Left ventricle myocardium superior (tissue), 1 donor: ENCODE measurements at places on chromosomes 6 and 20.

DNA sequence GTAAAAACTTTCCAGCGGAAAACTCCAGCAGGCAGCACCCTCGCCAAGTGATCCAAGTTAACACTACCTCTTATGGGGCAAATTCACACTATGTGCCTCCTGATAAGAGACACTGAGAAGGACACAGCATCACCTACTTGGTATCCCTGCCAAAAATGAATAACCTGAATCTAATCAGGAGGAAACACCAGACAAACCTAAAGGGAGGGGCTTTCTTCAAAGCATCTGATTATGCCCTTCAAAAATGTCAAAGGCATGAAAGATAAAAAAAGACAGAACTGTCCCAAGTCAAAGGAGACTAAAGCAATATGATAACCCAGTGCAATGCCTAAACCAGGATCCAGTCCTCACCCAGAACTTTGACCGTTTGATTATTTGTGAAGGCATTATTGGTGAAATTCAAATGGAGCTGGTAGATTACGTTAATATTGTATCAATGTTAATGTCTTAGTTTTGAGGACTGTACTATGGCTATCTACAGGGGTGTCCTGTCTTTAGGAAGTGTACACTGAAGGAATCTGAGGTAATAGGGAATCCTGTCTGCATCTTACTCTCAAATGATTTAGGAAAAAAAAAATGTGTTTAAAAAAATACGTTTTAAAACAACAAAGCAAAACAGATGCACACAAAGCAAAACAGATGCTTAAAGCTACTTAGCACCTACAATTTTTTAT lies 8.3 kb downstream of the TBC1D7 start:
- no peak for DNase-seq

- DNase-seq: no peak
Measured at GRCh38 chr6:168047841-168048723, 30.9 kb downstream of the FRMD1 start.

DNA sequence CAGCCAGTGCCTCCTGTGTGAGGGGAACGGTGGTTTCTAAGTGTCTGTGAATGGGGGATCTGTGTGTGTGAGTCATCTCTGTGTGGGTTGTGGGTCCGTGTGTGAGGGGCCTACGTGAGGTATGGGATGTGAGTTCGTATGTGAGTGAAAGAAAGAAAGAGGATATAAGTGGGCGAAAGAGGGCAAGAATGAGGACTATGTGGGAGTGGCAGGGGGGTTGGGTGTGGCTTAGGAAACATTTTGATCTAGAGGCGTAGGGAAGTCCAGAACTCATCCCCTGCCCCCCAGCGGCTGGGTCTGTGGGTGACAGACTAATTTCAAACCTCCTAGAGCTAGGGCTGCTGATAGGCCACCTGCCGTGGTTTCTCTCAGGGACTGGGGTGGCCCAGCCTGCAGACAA lies 35.5 kb downstream of the DHX35 start:
- no peak for DNase-seq

DNA sequence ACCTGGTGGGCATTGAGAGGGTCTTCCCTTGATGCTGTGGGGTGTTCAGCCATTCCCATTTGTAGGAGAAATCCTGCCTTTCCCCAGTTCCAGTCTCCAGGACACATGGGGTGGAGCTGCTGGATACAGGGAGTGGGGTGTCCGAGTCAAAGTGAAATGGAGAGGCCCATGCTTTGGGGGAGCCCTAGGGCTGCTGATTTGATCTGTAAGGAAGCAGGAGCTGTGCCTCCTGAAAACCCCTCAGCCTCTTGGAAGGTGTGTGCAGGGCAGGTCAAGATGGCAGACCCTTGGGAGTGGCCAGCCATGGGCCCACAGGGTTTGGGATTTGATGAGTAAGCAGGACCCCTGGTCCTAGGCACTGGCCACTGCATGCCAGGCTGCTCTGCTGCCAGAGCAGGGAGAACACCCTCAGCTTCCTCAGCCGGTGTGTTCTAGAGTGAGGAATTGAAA lies 82.0 kb downstream of the SERAC1 start:
- no peak for DNase-seq

- no peak for DNase-seq
Measured at GRCh38 chr6:97231911-97232310, 51.1 kb downstream of the MMS22L start.

DNA sequence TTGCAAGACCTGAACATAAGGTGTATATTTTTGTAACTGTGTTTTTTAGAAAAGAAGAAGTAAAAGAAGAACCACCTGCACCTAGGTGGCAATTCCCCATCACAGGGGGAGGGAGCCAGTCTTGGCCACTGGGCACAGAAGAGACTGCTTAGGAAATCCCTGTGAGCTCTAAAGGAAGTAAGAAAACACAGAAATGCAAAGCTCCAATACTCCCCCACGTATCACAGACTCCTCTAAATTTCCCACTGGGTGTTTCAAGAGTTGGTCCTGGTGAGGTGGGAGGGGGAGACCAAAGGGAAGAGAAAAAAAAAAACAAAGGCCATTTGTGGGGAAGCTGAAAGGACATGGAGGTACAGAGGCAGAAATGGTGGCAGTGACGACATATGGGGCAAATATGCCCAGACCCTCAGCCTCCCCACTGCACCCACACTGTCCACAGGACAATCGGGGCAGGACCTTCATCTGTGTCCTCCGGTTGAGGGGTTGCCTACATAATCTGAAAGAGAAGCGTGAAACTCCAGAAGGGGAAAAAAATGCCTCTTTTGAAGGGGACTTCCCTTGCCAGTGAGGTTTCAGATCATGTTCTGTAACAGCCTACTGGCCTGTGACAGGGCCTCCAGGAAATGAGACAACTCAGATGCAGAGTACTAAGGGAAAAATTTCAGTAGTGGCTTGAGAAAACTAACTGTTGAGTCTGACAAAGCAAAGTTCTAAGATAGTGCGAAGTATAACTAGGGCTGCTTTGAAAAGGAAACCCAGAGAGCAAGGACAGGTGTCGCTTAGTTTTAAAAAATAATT lies 226.2 kb upstream of the MARCKS start:
- DNase-seq: no peak

GRCh38 chr6:33276581-33276863 lies 401 bp upstream of the B3GALT4 start:
- no peak for DNase-seq

DNA sequence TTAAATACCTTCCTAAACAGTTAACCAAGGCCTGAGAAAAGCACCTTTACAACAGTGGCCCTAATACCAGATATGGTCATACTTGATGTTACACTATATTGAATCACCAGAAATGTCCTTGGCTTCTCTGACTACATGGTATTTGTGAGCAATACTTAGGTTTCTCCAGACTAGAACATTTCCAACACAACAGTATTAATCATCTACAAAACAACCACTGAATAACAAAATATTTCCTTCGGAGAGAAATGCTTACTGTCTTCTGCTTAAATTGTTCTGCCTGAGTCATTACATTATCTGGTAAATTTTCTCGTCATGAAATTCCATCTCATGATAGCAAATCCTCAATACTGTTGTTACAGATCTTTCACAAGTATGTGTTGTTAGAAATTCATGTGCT lies 252.9 kb upstream of the RUNX2 start:
- DNase-seq: no peak

GRCh38 chr20:47944682-47945081 lies 159.4 kb upstream of the SULF2 start:
- no peak for DNase-seq

- no peak for DNase-seq
Measured at GRCh38 chr6:1708122-1708521, 98.4 kb downstream of the FOXC1 start.

- DNase-seq: no peak
Measured at GRCh38 chr6:165744555-165745228, 81.7 kb upstream of the PDE10A start.

DNA sequence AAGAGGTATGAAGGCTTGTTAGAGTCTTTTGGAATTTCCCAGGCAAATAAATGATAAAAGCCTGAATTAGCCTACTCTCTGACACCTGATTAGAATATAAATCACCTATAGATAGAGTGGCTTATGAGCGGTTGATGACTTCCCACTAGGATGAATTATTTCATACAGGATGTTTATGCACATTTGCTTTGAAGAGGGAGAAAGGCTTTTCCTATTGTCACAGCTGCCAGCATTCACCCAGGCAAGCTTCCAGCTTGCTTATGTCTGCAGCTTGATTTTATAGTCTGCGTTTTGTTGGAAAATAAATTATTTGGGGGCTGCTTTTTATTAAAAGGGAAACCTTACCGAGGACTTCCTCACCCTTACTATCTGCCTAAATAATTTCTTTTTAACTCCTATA lies 51.3 kb upstream of the EIF2S2 start:
- DNase-seq: no peak

- DNase-seq: no peak
Measured at GRCh38 chr6:34074064-34074742, 71.7 kb downstream of the GRM4 start.

GRCh38 chr6:37051138-37052026 lies 45.9 kb downstream of the FGD2 start:
- peak; percentile 96 for DNase-seq

GRCh38 chr6:169184419-169184818 lies 69.2 kb downstream of the THBS2 start:
- no peak for DNase-seq

- DNase-seq: no peak
Measured at GRCh38 chr6:2168480-2168879, 76.9 kb downstream of the GMDS start.

- no peak for DNase-seq
Measured at GRCh38 chr6:27812078-27812804, 100.0 kb downstream of the OR2B2 start.

DNA sequence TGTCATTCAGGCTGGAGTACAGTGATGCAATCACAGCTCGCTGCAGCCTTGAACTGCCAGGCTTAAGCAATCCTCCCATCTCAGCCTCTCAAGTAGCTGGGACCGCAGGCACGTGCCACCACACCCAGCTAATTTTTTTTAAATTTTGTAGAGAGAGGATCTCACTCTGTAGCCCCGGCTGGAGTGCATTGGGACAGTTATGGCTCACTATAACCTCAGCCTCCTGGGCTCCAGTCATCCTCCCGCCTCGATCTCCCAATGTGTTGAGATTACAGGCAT lies 86.5 kb downstream of the SERAC1 start:
- DNase-seq: no peak

- no peak for DNase-seq
Measured at GRCh38 chr20:62898970-62899632, 27.2 kb downstream of the DIDO1 start.

DNA sequence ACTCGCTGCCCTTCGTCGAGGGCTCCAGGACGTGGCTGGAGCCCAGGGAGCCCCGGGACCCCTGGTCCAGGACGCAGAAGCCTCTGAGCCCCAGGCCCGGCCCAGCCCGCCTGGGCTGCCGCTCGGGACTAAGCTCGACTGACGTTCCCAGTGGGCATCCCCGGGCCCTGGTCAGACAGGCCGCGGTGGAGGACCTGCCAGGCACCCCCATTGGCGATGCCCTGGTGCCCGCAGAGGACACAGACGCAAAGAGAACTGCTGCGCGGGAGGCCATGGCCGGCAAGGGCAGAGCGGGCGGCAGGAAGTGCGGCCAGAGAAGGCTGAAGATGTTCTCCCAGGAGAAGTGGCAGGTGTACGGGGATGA lies 28.9 kb downstream of the ZNF831 start:
- no peak for DNase-seq

DNA sequence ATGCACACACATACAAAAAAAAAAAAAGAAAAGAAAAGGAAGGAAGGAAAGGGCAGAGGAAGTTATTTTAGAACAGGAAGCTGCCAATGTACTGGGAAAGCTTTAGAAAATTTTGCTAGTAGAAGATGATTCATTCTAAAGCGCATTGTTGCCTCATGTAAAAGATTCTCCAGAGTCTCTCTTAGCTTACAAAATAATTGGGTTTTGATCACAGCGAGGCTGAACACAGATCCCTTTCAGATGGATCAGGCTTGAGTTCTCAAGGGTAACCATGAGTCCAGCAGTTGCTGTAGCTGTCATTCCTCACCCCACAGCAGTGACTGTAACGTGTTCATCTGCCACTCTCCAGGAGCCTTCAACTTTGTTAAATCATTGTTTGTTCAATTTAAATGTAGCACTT lies 81.9 kb downstream of the PHACTR2 start:
- no peak for DNase-seq

- no peak for DNase-seq
Measured at GRCh38 chr6:164005004-164005711, 590.6 kb downstream of the QKI start.

GRCh38 chr20:31833130-31833930 lies 12.1 kb downstream of the FOXS1 start:
- DNase-seq: peak; percentile 80

- no peak for DNase-seq
Measured at GRCh38 chr20:14117768-14118167, 122.5 kb downstream of the MACROD2 start.

DNA sequence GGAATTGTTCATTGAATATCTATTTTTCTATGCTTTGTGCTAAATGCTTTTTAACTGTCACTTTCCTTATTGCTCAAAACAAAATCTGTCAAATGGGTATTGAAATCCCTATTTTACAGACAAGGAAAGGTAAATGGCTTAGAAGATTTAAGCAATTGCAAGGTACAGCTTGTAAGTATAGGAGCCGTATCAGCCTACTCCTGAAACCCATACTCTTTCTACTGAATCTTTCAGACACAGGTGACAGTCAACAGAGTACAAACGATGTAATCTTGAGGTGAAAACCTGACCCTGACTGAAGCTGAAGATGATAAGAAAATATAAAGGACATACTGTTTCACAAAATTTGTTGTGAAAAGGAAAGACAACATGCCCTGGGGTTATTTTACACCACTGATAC lies 7.0 kb upstream of the COX7A2 start:
- no peak for DNase-seq

GRCh38 chr20:19605786-19606485 lies 152.1 kb upstream of the RIN2 start:
- DNase-seq: no peak

DNA sequence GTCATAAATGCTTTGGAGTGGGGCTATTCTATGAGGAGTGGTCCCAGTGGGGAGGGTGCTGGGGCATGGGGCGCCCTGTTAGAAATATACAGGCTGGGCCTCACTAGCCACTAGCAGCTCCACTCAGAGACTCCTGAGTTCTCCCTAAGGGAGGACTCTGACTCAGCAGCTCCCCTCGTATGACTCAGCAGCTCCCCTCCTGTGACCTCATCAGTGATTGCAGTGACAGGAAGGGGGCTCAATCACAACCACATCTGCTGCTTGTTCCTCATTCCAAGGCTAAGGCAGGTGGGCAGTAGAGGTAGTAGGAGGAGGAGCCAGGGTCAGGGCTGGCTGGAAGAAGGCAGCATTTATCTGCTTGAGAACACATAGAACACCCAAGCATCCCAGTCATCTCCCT lies 73.7 kb downstream of the PRND start:
- no peak for DNase-seq
